ENCODE measurements at places on chromosomes 1 and 21. TPM values are rescaled to one million over a fixed set of nuclear protein-coding genes. Genes with fewer than 3 reads are reported as not detected.

The TRNP1 gene
- not detected for polyA plus RNA-seq

The TEKT2 gene
- not detected for polyA plus RNA-seq

The LRRN2 gene
- polyA plus RNA-seq: not detected

The C1orf122 gene
- 58.9 TPM for polyA plus RNA-seq

The DEPDC1 gene
- polyA plus RNA-seq: 0.75 TPM

DNA sequence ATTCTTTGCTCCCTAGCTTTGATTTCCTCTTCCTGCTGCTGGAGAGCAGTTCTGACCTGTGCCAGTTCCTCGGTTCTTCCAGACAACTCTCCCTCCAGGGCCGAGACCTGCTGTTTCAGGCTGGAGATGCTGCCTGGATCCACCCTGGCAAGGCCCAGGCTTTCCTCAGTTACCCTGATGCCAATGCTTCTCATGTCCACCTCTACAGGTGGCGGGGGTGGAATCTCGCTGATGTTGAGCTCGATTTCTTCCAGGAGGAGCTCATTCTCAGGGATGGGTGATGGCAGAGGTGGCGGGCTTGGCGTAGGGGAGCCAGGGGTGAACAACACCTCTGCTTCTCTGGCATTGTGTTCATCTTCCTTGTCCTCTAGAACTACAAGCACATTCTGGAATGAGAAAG lies 45.3 kb downstream of the KANK4 start:
- no peak for DNase-seq

- no peak for DNase-seq
These were observed 14.3 kb downstream of the TSPAN2 start for GRCh38 chr1:115074839-115075534.

- no peak for DNase-seq
These were observed 95.1 kb downstream of the LIPI start for GRCh38 chr21:14115646-14116045.

GRCh38 chr1:205452933-205453332 lies 2.9 kb downstream of the BLACAT1 start:
- no peak for DNase-seq

DNA sequence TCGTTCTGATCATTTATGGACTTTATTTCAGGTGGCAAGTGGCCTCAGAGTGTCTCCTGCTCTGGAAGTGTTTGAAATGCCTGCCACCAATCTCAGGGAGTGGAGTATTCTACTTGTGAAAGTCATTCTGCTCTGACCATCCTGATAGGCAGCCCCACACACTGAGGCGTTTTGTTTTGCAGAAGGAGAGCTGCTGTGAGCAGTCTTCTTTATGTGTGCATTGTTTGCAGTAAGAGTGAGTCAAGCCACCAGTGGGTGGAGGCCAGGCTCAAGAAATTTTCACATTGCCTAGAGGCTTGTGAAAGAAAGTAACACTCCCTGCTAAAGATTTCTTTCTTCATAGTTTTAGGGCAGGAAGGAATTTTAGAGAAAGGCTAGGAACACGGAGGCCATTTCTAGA lies 204.4 kb downstream of the SLC35F3 start:
- no peak for DNase-seq

DNA sequence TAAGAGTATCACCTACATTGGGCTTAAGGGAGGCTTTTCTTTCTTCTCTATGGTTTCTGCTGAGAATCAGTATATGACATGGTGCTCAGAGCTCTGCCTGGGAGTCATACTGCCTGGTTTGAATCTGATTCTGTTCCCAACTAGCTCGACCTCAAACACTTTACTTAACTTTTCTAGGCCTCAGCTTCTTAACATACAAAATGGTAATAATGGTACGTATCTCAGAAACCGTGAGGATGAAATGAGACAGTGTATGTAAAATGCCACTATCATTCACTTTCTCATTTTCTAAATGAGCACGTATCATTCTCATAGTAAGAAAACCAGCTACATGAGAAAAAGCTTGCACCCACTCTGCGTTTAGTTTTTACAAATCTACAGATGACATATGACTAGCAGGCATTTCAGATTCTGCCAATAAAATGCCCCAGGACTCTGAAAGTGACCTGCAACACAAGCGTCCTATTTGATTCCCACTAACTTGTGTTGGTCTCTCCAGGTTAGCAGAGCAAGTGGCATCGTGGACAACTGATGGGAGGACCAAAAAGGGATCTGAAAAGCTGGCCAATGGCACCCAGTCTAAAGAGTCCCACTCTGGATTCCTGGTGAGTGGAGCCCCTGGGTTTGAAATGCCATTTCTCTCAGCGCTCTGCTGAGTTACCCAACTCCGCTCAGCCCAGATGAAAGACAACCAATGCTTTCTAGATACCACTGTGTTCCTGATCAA lies 6.1 kb downstream of the CTNNBIP1 start:
- DNase-seq: no peak

DNA sequence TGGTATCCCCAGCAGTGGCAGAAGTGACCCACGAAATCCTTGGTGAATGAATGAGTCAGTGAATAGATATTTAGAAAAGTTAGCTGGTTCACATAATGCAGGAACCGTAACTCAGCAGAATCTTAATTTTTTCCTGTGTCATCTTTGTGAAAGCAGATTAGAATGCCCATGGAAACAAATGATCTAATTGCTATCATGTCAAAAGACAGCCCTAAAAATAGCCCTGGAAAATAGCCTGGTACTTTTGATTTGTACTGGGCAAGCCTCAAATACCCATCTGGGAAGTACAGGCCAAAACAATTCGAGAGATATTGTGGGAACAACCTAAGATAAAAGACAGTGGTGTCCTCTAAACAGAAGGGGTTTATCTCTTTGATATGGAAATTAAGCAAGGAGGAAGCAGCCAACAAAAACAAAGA lies 21.1 kb downstream of the FYB2 start:
- no peak for DNase-seq

DNA sequence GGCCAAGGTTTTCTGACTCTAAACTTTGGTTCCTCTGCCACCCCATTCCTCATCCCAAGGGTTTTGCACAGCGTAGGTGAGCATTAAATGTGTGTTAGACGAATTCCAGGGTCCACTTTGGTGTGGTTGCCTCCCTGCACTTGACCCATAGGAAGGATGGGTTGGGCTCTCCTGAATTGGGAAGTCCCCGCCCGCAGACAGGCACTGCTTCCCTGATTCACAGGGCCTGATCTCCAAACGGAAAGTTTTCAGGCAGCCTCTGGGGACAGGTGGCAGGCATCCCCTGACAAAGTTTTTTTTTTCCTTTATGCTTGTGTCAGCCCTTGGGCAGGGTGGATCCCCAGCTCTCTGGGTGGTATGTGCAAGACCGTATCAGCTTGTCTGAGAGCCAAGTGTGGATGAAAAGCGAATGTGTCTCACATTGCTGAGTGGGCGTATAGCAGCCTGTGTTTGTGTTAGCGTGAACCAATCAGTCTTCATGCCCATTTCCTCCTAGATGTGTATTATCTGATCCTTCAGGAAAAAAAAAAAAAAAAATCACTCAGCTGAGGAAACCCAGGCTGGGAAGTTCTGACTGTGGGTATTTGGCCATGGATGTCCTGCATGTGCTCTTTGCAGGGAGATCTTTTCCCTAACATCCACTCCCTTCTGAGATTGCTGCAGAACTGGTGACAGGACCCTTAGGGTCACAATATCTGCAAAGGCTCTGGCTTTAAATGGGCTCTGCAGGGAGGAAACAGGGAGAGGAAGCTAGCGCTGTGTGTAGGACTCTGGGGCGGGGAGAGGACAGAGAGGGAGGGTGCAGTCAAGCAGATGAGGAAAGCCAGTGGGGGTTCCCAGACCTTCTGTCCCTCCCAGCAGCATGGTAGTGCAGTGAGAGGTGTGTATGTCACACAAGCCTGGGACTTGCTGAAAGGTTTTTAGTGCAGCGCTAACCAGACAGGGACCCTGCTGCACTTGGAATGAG lies 42.2 kb upstream of the TRABD2B start:
- no peak for DNase-seq

DNA sequence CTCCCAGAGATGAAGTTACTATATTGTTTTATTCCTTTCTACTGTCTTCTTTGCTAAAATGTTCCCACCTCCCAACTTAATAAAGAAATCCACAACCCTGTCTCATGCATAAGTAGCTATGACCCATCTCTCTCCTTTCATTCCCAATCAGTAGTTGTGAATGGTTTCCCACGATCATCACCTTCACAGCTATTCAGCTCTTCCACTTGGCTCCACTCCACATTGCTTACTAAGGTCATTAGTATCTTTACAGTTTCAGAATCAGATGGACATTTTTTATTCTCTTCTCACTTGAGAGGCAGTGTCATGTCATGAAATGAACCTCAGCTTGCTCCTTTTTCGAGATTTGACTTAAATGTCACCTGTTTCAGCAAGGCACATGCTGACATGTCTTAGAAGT lies 47.1 kb upstream of the COG2 start:
- DNase-seq: no peak

GRCh38 chr1:4088676-4089075 lies 188.6 kb upstream of the C1orf174 start:
- no peak for DNase-seq

GRCh38 chr21:27466140-27466539 lies 499.3 kb upstream of the ADAMTS5 start:
- no peak for DNase-seq

DNA sequence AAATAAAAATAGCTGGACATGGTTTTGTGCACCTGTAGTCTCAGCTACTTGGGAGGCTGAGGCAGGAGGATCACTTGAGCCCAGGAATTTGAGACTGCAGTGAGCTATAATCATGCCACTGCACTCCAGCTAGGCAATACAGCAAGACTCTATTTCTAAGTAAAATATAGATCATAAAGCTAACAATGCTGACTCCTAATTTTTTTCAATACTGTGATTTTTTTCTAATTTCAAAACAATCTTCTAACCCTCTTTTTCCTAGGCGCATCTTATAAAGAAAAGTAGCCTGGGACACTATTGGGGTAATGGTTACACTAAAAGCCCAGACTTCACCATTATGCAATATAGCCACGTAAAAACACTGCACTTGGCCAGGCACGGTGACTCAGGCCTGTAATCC lies 81.3 kb downstream of the PTPN14 start:
- DNase-seq: no peak

GRCh38 chr1:63721531-63722189 lies 52.2 kb upstream of the ROR1 start:
- no peak for DNase-seq

DNA sequence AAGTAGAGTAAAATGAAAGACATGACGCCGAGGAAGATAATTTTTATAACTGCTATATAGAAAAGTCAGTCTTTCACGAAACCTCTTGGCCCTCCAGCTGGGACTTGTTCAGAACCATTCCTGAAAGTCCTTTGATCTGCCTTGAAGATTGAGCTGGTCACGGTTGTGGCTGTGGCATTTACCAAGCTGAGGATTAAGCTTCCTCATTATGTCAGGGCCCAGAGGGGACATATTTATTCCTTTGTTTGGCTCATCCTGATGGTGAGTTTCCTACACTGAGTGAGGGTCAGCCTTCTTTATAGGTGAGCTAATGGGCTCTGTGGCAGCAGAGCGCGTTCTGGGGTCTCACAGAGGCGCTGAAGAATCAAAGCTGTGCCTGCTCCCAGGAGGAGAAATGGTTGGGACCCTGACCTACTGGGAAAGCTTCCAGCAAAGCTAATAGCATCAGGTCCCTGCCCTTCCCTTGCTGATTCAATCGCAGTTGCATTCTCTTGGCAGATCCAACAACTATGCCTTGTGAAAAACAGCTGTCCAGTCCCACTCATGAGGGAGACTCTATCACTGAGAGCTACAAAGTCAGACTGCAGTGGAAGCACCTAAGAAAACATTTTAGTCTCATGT lies 43.2 kb upstream of the PBX1 start:
- DNase-seq: no peak

GRCh38 chr1:2547210-2548067 lies 8.7 kb upstream of the TNFRSF14 start:
- peak; percentile 59 for DNase-seq

DNA sequence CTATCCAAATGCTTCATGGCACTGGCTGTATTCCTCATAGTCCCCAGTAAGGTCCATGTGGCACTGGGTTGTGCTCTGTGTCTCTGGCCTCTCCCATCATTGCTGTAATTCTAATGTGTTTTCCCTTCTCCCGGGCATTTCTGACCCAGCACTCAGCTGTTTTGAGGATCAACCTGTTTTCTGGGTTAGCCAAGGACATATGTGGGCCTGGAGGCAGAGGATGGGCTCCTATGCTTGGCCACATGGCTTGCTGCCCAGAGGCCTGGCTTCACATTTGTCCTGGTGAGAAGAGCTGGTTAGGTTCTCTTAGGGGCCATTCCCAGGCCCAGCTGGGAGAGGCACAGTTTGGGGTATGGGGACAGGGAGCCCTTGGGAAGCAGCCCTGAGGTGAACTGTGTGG lies 103.1 kb downstream of the FAM78B start:
- DNase-seq: no peak

DNA sequence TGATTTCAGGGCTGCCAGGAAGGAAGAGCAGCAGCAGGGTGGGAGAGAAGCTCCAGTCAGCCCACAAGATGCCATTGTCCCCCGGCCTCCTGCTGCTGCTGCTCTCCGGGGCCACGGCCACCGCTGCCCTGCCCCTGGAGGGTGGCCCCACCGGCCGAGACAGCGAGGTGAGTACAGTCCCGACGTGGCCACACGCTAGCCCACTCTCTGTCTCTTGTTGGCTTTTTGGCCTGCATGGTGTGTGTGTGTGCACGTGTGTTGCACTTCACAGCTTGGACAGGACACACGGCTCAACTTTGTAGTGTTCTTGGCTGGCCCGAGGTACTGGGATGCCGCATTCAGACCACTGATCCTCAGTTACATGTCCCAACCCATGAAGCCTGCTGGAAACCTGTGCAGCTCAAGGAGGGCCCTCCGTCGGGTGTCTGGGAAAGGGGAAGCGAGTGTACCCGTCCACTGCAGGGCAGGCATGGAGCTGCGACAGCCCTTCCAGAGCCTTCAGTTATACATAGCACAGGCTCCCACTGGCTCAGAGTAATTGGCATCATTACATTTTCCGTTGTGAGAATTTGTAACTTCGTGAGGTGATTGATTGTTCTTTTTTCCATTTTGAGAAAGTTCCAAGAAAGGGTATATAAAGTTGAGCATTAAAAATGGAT lies 454 bp downstream of the CORT start:
- DNase-seq: no peak

DNA sequence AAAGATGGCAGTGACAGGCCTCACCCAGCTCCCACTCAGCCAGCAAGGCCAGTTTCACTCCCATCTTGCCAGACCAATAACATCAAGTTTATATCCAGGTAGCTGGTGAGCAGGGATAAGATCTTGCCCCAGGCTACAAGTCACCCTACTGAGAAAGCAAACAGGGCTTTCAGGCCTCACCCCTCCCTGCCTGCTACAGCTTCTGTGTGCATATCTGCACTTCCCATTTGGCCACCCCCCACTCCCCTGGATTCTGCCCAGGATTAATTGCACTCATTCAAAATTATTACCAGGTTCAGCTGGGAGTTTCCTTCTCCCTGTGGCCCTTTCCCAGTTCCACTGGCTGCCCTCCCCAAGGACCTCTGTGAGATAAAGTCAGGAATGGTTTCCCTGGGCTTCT lies 352.1 kb downstream of the TBX15 start:
- no peak for DNase-seq

DNA sequence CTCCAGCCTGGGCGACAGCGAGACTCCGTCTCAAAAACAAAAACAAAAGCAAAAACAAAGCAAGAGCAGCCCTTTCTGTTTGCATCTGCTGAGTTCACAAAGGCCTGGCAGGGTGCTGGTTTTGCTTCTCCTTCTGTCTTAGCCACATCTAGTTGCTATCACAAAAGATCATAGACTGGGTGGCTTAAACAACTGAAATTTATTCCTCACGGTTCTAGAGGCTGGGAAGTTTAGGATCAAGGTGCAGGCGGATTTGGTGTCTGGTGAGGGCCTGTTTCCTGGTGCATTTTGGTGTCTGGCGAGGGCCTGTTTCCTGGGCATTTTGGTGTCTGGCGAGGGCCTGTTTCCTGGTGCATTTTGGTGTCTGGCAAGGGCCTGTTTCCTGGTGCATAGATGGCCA lies 471.3 kb downstream of the CAMTA1 start:
- no peak for DNase-seq
